ENCODE measurements at places on chromosomes 16 and 17.
A peak's percentile ranks its signal among the peaks of the same experiment; 100 is the strongest.

GRCh38 chr17:27389542-27390140 lies 66.6 kb upstream of the KSR1 start:
- peaks cover 2% of the 10 kb centered on the region for H3K4me1 ChIP-seq
- no peak overlapping the region for H3K27ac ChIP-seq
- no peaks in the 10 kb centered on the region for H3K36me3 ChIP-seq
- no peak overlapping the region for H3K4me3 ChIP-seq

- no peaks in the 10 kb centered on the region for H3K4me1 ChIP-seq
- H3K27me3 ChIP-seq: no peaks in the 10 kb centered on the region
- H3K36me3 ChIP-seq: no peaks in the 10 kb centered on the region
- H3K27ac ChIP-seq: no peak overlapping the region
- no peak for DNase-seq
- H3K4me3 ChIP-seq: no peak overlapping the region
Measured at GRCh38 chr16:20214401-20214800, 112.9 kb downstream of the GP2 start.

- peaks cover 25% of the 10 kb centered on the region for H3K27me3 ChIP-seq
- no peak overlapping the region for H3K4me3 ChIP-seq
- H3K27ac ChIP-seq: no peak overlapping the region
Measured at GRCh38 chr17:43543300-43543699, 2.8 kb downstream of the ETV4 start.

- peak; percentile 71 for DNase-seq
- H3K27me3 ChIP-seq: no peaks in the 10 kb centered on the region
- H3K4me3 ChIP-seq: no peak overlapping the region
- H3K27ac ChIP-seq: no peak overlapping the region
- peaks cover 76% of the 10 kb centered on the region for H3K36me3 ChIP-seq
- H3K4me1 ChIP-seq: peaks cover 8% of the 10 kb centered on the region
Measured at GRCh38 chr17:7862692-7863437, 5.1 kb downstream of the CYB5D1 start.

- no peak overlapping the region for H3K4me3 ChIP-seq
- DNase-seq: no peak
- no peaks in the 10 kb centered on the region for H3K27me3 ChIP-seq
- no peaks in the 10 kb centered on the region for H3K4me1 ChIP-seq
- no peak overlapping the region for H3K27ac ChIP-seq
Measured at GRCh38 chr17:12098568-12098967, 77.9 kb downstream of the MAP2K4 start.

DNA sequence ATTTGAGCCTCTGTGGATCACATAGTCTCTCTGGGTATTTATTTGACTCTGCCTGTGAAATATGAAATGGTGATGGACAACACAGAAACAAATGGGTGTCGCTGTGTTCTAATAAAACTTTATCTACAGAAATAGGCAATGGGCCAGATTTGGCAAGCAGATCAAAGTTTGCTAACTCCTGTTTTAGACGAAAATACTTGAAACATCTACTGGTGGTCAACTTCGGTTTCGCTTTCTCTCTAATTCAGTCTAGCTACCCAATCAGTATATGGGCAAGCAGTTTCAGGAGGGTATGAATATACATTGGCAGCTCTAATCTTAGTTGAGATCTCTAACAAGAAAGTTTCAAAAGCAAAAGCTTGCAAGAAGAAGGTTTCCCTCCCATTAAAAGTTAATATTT lies 60.1 kb upstream of the DYNLRB2 start:
- no peak overlapping the region for H3K27ac ChIP-seq
- H3K4me3 ChIP-seq: no peak overlapping the region
- DNase-seq: no peak

- no peaks in the 10 kb centered on the region for H3K4me1 ChIP-seq
- no peak for DNase-seq
- no peak overlapping the region for H3K4me3 ChIP-seq
- no peak overlapping the region for H3K27ac ChIP-seq
Measured at GRCh38 chr16:15708096-15708495, 58.1 kb downstream of the NDE1 start.

DNA sequence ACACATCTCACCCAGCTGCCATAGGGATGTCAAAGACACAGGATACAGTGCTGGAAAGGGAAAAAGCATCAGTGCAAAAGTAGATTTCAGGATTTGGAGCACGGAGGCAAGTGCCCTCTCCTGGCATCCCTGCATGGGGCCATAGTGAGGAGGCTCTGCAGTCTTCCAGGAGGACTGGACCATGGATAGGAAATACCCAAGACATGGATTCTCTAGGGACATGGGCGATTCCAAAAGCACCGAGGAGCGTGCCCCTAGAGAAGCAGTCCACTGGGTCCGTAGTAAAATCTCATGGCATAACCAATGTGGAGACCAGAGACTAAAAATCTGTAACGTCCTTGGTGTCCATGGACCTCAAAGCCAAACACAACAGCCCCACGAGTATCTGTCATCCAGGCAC lies 818.2 kb downstream of the KCNJ18 start:
- no peak overlapping the region for H3K27ac ChIP-seq
- H3K4me1 ChIP-seq: no peaks in the 10 kb centered on the region
- no peaks in the 10 kb centered on the region for H3K36me3 ChIP-seq
- no peaks in the 10 kb centered on the region for H3K27me3 ChIP-seq
- no peak overlapping the region for H3K4me3 ChIP-seq

- DNase-seq: no peak
- no peaks in the 10 kb centered on the region for H3K36me3 ChIP-seq
- no peak overlapping the region for H3K27ac ChIP-seq
- H3K4me1 ChIP-seq: peaks cover 6% of the 10 kb centered on the region
- no peaks in the 10 kb centered on the region for H3K27me3 ChIP-seq
- H3K4me3 ChIP-seq: no peak overlapping the region
Measured at GRCh38 chr17:35068249-35068648, 4.7 kb upstream of the RFFL start.

GRCh38 chr17:76737082-76737675 lies at the start of gene SRSF2:
SRSF2 (minus strand) TSS chr17:76737331; CDS start chr17:76737160, 171 bp downstream.
- DNase-seq: peak; percentile 99
- H3K36me3 ChIP-seq: peaks cover 56% of the 10 kb centered on the region
- H3K4me3 ChIP-seq: peak within 1 kb of the TSS; percentile 100
- H3K27me3 ChIP-seq: no peaks in the 10 kb centered on the region
- peak within 1 kb of the TSS; percentile 99 for H3K27ac ChIP-seq

DNA sequence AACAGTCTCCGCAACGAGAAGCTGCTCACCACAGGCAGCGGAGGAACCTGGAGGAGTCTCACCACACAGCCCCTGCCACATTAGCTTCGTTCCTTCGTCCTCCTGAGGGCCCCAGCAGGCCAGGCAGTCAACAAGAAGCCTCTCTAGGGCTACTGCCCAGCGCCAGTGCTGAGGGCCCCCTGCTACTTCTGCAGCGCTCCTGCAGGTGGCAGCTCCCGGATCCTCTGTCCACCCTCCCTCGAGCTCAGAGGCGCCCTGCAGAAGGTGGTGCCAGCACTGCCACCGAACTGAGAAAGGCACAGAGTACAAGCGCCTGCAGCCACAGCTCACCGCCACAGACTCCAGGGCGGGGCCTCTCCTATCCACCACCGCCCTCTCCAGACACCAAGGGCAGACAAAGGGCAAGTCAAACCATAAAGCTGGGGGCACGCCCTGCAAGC lies 27.3 kb downstream of the KDM8 start:
- no peaks in the 10 kb centered on the region for H3K4me1 ChIP-seq
- H3K27ac ChIP-seq: no peak overlapping the region
- H3K36me3 ChIP-seq: peaks cover 11% of the 10 kb centered on the region
- DNase-seq: no peak

DNA sequence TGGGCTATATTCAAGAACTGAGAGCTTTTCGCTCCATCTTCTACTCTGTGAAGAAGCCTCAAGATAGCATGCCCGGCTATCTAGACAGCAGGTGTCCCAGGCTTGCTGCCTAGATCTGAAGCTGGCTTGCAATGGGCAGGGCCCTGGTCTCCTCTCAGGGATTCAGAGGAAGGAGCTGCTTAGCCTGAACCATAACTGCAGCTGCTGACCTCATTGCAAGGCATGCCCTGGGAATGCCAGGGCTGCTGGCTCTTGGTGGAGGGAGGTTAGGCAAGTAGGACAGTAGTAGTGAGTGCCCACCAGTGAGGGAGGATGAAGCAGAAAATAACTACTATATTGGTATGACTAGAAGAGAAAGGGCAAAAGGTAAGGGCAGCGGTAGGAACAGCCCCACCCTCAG lies 21.3 kb upstream of the SLC35B1 start:
- H3K27me3 ChIP-seq: no peaks in the 10 kb centered on the region
- no peak for DNase-seq
- H3K4me1 ChIP-seq: no peaks in the 10 kb centered on the region

Data from neuronal stem cell (in vitro differentiated cells).